ENCODE measurements at places on chromosomes 6 and 20.

- DNase-seq = no peak
Observed at GRCh38 chr6:12327391-12327790, 37.2 kb downstream of the EDN1 start.

DNA sequence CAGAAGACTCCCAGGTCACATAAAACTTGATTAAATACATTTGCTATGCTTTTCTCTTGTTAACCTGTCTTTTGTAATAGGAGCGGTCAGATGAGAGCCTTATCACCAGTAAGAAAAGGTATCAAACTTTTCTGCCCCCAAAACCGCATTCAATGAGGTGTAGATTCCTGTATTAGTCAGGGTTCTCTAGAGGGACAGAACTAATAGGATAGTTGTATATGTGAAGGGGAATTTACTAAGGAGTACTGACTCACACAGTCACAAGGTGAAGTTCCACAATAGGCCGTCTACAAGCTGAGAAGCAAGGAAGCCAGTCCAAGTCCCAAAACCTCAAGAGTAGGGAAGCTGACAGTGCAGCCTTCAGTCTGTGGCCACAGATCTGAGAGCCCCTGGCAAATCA is 32.7 kb downstream of the PTPRK start:
- DNase-seq = no peak

GRCh38 chr6:109628158-109629000 is 62.6 kb downstream of the AK9 start:
- DNase-seq = no peak

DNA sequence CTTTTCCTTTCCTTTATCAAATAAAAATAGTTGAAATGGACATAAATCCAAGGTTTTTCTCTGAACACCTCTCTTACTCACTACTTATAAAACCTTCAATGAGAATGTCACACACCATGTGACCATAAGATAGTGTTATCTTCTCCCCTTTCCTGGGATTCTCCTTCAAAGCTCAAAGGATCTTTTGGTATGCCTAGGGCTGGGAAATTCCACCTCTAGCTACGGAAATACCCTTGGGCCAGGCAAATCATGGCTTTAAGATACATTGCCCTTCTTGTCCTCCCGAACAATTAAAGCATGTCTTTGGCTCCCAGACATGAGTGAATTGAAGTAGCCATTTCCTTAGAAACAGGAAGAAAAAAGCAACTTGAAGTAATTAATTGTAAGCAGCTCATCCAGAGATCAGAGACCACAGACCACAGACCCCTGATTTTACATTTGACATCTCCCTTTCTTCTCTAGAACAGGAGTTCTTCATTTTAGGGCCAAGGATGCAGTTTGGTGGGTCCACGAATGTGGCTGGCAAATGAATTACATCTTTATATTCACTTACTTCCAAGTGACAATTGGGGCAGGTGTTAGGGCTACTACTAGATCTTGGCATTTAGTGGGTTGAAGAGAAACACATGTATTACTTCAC is 4.1 kb downstream of the PLCB4 start:
- no peak for DNase-seq

- DNase-seq = no peak
Observed at GRCh38 chr6:6024220-6024619, 17.5 kb upstream of the NRN1 start.

DNA sequence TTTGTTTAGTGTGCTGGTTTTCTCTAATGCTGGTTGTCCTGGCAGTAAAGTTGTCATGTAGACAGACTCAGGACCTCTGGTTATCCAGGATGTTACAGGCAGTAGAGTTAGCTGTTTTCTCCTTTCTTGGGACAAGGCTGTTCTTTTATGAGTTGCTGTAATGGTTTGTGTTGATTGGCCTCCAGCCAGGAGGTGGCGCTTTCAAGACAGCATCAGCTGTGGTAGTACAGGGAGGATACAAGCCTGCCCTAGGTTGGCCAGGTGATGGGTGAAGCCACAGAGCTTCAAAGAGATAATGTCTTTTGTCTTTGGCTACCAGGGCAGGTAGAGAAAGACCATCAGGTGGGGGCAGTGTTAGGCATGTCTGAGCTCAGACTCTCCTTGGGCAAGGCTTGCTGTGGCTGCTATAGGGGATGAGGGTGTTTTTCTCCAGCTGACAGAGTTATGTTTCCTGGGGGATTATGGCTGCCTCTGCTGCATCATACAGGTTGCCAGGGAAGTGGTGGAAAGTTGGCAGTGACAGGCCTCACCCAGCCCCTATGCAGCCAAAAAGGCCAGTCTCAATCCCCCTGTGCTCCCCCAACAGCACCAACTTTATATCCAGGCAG is 127.2 kb upstream of the TAB2 start:
- peak; percentile 55 for DNase-seq

- no peak for DNase-seq
Observed at GRCh38 chr6:159615918-159616317, 77.1 kb downstream of the SOD2 start.

GRCh38 chr6:105432797-105433196 is 29.9 kb upstream of the PREP start:
- DNase-seq = no peak

- DNase-seq = no peak
Observed at GRCh38 chr20:42864116-42864515, 325.6 kb downstream of the PTPRT start.

- no peak for DNase-seq
Observed at GRCh38 chr6:158347335-158347734, 35.1 kb downstream of the TULP4 start.

GRCh38 chr6:166005944-166006899 is 161.4 kb downstream of the TBXT start:
- no peak for DNase-seq

Data from activated CD8-positive, alpha-beta memory T cell treated with anti-CD3 and anti-CD28 coated beads, Interleukin-2, amount 50 U/mL, for 4 hours (primary cell).